ENCODE measurements at places on chromosomes 7 and 10.
A peak's percentile ranks its signal among the peaks of the same experiment; 100 is the strongest.

DNA sequence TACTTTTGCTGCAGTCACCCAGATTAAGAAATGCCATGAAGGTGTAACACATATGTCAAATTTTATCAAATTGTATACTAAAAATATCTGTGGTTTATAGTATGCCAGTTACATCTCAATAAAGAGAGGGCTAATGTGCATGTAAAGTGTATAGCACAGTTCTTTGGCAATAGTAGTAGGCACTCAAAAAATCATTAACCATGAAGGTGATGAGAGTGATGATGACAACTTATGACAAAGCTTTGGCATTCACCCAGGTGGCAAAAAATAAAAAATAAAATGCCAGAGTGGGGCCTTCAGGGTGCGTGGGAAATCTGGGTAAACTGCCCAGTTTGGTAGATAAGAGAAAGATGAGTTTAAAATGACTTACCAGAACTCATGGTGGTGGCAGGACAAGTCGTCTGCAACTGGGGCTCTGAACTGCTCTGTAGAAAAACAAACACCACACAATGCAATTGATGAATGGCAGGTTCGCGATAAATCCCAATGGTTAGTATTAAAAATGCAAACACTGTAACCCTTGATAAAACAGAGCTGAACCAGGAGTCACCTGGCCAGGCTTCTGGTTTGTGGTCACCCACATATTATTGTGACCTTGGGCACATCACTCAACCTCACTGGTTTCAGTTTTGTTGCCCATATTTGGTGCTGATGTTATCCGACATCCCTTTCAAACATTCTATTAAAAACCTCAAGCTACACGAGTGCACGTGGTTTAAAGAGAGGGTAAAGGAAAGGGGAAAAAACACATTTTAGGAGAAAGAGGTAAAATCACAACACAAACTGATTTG lies 120.2 kb downstream of the SORBS1 start:
- no peak for DNase-seq

DNA sequence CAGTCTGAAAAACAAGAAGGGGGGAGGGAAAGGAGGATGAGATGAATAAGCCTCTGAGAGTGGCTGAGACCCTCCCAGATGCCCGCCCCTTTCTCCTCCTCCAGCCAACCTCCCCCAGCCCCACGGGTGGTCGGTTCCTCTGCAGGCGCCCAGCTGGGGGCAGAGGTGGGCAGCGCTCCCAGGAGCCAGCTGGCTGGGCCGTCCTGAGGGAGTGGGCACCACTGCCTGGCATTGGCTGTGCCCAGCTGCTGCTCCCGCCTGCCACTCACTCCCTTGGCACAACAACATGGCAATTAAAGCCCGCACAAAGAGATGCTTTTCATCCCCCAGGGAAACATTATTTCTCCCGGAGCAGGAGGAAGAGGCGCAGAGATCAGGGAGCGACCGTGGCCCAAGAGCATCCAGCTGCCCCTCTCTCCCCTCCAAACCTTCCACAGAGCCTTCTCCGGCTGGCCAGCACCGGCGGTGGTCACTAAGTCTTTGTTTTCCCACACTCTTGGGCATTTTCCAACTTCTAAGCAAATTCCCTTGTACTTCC lies 107.2 kb downstream of the SPDYE5 start:
- DNase-seq, result peak; percentile 20

DNA sequence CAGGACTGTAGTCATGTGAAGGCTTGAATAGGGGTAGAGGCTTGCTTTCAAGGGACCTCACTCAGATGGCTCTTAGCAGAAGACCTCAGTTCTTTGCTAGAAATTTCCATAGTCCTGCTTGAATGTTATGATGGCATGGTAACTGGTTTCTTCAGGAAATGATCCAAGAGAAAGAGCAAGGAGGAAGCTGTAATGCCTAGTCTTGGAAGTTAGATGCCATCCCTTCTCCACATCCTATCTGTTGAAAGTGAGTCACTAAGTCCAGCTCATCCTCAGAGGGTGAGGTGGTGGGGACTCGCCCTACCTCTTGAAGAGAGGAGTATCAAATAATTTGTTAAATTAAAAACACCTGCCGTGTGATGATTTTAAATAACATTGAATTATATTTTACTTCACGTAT lies 4.6 kb downstream of the MGAM start:
- no peak for DNase-seq

- DNase-seq, result no peak
These were observed 106.5 kb downstream of the SMURF1 start for GRCh38 chr7:99037327-99037940.

DNA sequence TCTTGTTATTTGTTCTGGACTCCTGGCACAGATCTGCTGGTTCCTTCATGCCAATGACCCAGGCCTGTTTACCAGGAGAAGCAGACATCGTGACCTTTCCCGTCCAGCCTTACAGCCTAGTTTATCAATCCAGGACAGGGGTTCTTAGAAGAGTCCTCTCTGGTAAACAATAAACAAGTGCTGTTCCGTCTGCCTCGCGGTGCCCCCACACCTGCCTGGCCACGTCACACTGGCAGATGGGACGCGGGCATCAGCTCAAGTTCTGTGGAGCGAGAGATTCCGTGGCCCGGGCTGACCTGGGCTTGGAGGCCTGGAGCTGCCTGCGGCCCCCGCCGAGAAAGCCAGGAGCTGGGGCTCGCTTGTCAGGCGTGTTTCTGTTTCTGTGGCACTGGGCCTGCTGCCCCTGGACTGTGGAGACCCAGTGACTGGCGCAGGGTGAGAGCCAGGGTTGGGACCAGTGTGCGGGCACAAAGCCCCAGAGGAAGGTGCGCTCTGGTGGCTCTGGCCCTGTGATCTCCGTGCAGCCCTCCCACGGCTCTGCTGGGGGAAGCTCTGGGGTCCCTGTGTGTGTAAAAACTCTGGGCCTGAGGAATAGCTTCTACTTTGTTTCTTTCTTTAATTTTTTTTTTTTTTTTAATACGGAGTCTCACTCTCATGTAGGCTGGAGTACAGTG lies 28.4 kb upstream of the PFKFB3 start:
- DNase-seq, result no peak

DNA sequence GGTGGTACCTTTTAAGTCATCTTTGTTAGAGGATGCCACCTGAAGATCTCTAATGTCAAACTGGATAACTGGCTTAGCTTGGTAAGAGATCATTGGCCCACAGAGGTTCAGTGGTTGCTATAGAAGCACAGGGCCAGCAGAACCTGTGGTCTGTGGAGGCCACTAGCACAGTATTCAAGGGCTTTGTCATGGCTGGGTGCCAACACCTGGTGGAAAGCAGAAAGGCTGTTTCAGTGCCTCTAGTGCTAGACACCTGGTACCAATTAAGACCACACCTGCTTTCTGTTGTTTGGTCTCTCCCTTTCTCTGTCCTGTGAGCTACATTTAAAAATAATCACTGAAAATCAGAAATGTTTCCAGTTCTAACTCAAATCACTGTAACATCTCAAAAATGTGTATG lies 10.0 kb upstream of the PCGF5 start:
- no peak for DNase-seq

GRCh38 chr7:33050535-33051318 lies 11.8 kb downstream of the NT5C3A start:
- peak; percentile 46 for DNase-seq

DNA sequence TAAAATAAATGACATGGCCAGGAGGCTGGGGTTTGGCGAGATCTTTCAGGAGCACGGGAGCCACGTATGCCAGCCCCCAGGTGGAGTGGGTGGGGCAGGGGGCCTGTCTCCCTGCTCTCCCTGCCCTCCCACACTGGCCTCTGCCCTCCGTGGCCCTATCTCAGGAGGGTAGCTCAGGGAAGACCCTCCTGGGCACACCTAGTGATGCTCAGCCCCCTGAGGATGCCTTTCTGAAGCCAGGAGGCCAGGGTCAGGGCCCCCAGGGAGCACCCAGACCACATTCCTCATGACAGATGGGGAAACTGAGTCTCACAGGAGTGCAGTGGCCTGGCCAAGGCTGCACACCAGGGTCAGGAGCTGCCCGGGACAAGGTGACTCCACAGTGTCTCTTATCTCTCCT lies 223.4 kb downstream of the ELFN1 start:
- DNase-seq, result no peak

GRCh38 chr10:113476673-113477072 lies 76.2 kb upstream of the HABP2 start:
- no peak for DNase-seq

DNA sequence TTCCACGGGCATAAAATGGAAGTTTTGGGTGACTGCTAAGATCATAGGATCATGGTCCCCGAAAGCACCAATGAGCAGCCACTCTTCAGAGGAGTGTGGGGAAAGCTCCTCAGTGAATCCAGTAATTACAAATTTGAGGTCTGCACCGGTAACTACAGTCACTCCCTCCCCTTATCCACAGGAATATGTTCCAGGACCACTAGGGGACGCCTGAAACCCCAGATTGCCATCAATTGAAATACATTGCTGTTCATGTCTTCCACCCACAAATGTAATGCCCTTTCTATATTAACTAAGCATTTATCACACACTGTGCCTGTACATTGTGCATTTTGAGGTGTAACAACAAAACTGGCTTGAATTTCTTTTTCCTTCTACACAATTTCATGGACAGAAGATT lies 447.9 kb upstream of the PFKP start:
- DNase-seq, result peak; percentile 7

DNA sequence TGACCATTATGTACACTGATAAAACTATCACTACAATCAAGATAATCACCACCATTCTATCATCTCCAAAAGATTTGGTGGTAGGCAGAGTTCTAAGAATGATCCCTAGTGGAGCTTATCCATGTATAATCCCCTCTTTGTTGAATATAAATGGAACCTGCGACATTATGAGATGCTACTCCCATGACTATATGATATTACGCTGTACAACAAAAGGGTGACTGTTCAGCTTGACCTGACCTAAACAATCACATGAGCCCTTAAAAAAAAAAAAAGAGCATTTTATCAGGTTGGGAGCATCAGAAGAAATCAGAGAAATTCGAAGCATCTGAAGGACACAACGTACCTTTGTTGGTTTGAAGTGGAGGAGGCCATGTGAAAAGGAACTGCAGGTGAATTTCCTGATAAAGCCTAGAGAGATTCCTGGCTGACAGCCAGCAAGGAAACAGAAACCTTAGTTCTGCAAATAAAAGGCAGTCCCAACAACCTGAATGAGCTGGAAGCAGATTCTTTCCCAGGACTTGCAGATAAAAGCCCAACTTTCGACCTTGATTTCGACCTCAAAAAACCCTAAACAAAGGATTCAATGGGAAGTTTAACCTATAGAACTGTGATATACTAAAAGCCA lies 270.7 kb downstream of the ADRA2A start:
- DNase-seq, result no peak

- no peak for DNase-seq
These were observed 15.3 kb downstream of the POT1 start for GRCh38 chr7:124914298-124914697.

GRCh38 chr7:101996131-101996691 lies 178.8 kb downstream of the CUX1 start:
- no peak for DNase-seq

- DNase-seq, result no peak
These were observed 101.6 kb upstream of the EEPD1 start for GRCh38 chr7:36051501-36051900.

- DNase-seq, result no peak
These were observed 35.2 kb downstream of the MGAM start for GRCh38 chr7:142030848-142031247.

- no peak for DNase-seq
These were observed 303.3 kb downstream of the IPMK start for GRCh38 chr10:57964351-57964750.

GRCh38 chr7:5469375-5470166 lies 45.9 kb upstream of the TNRC18 start:
- DNase-seq, result no peak

DNA sequence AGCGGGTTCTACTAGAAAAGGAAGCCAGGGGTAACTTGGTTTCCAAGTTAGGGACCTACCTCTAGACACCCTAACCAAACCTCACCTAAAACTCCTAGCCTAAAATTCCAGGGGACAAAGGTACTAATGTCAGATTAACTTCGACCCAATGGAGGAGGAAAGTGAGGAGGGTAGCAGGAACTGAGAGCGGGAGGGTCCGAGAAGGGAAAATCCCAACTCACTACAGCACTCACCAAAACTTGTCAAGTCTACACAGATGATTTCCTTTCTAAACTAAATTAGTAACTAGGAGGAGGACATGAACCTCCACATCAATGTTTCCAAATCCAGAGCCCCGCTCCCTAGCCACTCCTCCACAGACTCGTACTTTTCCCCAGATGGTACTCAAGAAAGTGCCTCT lies 22.6 kb downstream of the CHCHD3 start:
- no peak for DNase-seq

DNA sequence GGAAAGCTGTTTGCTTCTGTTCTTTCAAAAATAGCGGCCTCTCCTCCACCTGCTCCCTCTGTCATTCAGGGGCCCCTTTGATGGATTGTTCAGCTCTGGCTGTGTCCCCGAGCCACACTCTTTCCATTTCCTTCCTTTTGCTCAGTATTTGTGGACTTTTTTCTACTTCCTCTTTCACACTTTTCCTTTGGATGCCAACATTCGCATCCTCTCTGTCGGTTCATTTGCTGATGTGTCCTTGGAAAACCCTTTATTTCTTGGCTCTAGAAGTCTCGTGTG lies 11.7 kb upstream of the PWWP2B start:
- DNase-seq, result no peak

GRCh38 chr10:131107970-131108369 lies 203.6 kb downstream of the TCERG1L start:
- DNase-seq, result no peak

GRCh38 chr7:108078211-108078673 lies 51.9 kb downstream of the LAMB4 start:
- no peak for DNase-seq

- DNase-seq, result no peak
These were observed 196.4 kb downstream of the ANKRD7 start for GRCh38 chr7:118420888-118421287.

DNA sequence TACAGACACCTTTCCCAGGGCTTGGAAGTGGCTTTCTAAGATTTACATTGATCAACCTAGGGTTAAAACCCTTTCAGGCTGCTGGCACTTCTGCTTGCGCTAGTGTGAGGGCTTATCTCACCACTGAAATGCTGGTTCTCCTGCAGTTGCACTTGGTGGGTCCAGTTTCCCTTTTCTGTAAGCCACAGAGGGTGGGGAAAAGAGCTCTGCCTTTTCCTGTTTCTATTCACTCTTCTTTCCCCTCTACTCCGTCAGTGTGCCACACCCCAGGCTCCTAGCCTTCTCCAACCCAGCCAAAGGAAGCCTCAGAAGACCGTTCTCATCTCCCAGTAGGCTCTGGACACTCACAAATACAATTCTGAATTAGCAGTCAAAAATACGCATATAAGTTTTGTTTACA lies 19.0 kb upstream of the CAPZA2 start:
- DNase-seq, result no peak

- DNase-seq, result no peak
These were observed 23.7 kb downstream of the SPAG6 start for GRCh38 chr10:22368981-22369380.

DNA sequence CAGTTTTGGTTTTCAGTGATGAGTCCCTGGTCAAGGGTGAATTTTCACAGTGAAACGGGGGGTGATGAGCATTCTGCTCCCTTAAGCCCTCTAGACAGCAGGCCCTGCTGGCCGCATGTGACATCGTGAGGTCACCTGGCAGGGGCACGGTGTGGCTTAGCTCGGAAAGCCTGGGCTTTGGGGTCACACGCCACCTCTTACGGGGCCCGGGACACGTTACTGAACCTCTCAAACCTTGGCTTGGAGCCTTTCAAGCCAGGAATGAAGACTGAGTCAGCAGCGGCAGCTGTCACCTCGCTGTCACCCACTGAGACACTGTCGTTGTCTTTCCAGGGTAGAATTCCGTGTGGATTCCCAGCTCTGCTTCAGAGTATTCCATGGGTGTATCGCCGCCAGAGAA lies 4.1 kb downstream of the GET4 start:
- DNase-seq, result no peak

All from kidney capillary endothelial cell (primary cell).